ENCODE measurements at places on chromosomes 2 and 18.

- DNase-seq: peak; percentile 61
These were observed 11.2 kb upstream of the GYPC start for GRCh38 chr2:126644630-126645191.

DNA sequence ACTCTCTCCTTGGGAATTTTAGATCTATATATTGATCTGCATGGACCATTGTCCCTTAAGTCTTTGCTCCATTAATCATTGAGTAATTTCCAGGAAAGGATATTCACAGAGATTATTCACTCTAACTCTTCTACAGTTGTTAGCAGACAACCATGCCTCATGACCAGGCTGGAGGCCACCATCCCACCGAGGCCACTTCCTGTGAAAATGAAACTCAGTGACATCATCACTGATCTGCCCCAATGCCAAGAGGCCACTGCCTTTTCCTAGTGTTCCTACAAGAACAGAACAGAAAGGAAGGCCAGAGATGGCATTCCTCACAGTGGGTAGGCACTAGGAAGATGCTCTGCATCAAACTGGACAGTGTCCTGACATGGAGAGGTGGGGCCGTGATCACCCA, 161.3 kb downstream of the DTNA start:
- DNase-seq: peak; percentile 9

- no peak for DNase-seq
These were observed 56.9 kb upstream of the PELI1 start for GRCh38 chr2:64201151-64201550.

DNA sequence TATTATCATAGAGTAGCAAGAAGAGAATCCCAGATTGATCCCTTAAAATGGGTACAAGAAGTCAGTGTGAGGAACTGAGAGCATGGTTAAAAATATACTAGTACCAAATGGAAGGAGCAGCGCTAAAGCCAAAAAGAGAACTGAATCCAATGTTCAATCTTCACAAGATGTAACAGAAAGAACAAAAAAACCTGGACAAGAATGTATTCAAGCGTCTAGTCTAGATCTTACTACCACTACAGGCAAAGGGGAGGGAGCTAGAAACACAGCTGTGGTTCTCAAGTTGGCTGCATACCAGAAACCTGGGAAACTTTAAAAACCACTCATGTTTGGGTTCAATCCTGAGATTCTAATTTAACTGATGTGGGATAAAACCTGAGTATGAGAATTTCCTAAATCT, 57.5 kb downstream of the PIAS2 start:
- DNase-seq: no peak

GRCh38 chr2:20917719-20918572, 95.0 kb upstream of the LDAH start:
- no peak for DNase-seq

DNA sequence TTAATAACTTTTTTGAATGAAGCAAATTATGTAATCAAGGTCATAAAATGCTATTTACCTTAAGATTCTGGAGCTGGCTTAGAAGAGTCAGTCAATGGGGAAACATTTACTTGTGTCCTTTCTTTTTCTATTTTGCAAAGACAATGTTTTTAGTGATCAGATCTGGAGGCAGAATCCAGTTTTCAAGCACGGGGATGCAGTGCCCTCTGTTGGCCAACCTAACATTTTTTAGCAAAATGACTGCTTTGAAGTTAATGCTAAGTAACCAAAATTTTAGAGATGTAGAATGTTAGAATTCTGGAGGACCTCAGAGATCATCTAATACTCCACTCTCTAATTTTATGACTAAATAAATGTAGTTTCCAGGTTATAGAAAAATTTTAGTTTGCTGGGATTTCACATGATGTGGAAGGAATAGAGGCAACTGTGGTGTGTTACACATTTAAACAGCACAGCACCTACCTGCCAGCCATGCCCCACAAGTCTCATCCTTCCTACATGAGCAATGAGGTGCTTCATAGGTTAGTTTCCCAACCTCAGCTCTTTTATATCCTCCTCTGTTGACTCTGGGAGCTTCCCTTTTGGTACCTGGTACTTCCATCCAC, 23.6 kb upstream of the SLC9A4 start:
- DNase-seq: peak; percentile 61

DNA sequence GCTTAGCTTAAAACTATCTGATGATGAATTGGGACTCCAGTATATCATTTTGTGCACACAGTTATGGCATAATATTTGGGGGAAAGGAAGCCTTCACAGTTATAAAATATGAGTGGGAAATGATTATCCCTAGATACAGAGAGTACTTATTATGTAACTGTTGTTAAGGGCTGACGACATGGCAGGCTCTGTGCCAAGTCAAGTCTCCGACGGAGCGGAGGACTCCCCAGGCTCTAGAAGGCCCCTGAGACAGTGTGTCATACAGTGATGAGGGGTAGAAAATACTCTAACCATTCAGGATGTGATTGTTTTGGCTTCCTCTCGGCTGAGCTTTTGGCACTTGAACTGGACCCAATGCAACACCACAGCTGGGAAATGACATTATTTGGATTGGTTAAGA, 211.8 kb downstream of the SLC8A1 start:
- no peak for DNase-seq

GRCh38 chr2:120770176-120770575, 34.5 kb downstream of the GLI2 start:
- no peak for DNase-seq

- no peak for DNase-seq
These were observed 4.4 kb downstream of the ACTG2 start for GRCh38 chr2:73897240-73897583.

- DNase-seq: no peak
These were observed 17.2 kb upstream of the ITGAV start for GRCh38 chr2:186572705-186573104.

GRCh38 chr2:239440511-239440959, 39.7 kb upstream of the HDAC4 start:
- DNase-seq: no peak

- no peak for DNase-seq
These were observed 207.9 kb downstream of the CMPK2 start for GRCh38 chr2:6657855-6658254.

- no peak for DNase-seq
These were observed 128.3 kb downstream of the ACOXL start for GRCh38 chr2:110860630-110861029.

GRCh38 chr2:45024600-45025291, 15.5 kb upstream of the SIX2 start:
- no peak for DNase-seq

DNA sequence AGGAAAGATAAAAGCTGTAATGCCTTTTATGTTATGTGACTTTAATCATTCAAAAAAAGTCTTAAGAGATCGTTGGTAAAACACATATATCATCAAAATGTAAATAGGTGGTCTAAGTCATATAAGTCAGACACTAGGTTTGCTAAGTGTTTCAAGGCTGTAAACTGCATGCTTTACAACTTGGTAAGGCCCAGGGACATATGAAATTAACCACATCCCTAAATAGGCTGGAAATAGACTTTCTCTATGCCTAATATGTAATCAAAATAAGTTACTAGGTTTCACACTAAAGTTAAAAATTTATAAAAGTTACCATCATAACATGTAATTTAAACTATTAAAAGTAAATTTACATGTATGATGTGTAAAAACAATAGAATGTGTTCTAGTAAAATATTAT, 946.3 kb upstream of the LRATD1 start:
- no peak for DNase-seq

- DNase-seq: no peak
These were observed 132.2 kb downstream of the EPHA4 start for GRCh38 chr2:221439761-221440479.

GRCh38 chr2:207385903-207386302, 143.9 kb upstream of the CREB1 start:
- peak; percentile 48 for DNase-seq

DNA sequence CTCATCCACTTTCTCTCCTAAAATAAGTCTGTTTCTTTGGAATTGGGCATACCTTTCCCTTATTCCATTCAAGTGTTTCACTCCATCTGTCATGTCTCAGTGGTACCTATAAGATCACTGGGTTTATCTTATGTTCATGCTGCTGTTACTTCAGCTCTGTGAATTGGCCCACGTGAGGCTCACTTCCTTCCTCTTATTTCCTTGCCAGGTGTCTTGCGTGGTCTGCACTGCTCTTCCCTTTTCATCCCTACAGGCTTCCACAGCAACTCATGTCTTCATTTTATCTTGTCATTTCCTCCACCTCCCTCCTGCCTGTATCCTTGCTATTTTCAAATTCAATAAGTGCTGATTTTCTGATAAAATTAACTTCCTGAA, 159.1 kb upstream of the ALPP start:
- DNase-seq: peak; percentile 6

- DNase-seq: no peak
These were observed 1616.8 kb upstream of the PIK3C3 start for GRCh38 chr18:40338284-40338683.

DNA sequence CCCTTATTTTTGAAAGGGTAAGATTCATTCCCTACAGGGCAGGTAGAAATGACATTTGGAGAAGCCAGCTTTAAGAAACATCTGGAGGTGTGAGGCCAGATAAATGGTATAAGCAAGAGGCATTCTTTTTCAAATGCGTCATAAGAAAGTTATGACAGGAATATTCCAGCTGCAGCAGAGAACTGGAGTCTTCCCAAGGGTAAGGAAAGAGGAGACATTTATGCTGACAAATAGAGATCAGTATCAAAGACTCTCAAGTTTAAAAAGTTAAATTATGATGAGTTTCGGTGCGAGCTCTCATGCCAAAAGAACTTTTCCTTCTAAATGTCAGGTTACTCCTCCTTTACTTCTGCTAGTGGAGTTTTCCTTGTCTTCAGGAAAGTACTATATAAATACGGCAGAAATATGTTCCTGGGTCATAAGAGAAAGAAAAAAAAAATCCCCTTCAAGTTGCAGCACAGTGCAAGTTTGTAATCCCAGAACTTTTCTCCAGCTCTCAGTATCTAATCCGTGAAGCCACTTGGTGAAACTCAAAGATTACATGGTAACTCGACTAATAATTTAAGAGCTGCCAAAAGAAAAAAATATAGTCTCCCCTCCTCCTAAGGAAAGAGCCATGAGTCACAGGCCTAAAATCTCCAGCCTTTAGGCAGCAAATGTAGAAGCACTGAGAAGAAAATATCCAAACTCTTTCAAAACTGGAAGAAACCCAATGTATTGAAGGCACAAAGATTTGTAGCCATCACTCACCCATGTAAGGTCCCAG, 428.1 kb downstream of the MEIS1 start:
- DNase-seq: no peak

DNA sequence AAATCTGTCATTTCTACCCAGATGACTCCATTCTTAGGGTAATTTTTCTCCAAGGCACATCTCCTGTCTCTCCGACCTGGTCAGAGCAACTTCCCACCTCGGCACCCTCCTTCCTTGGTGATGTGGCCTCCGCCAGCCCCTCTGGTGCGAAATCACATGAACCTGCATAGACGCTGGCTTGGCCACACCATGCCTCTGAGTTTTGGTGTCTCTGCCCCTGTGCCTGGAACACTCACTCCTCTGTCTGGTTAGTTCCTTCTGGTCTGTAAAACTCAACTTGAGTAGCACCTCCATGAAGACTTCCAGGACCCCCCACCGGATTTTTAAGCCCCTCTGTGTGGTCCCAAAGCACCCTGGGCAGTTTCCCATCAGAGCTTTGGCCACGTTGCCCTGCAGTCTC, 83.2 kb upstream of the OTOS start:
- no peak for DNase-seq

DNA sequence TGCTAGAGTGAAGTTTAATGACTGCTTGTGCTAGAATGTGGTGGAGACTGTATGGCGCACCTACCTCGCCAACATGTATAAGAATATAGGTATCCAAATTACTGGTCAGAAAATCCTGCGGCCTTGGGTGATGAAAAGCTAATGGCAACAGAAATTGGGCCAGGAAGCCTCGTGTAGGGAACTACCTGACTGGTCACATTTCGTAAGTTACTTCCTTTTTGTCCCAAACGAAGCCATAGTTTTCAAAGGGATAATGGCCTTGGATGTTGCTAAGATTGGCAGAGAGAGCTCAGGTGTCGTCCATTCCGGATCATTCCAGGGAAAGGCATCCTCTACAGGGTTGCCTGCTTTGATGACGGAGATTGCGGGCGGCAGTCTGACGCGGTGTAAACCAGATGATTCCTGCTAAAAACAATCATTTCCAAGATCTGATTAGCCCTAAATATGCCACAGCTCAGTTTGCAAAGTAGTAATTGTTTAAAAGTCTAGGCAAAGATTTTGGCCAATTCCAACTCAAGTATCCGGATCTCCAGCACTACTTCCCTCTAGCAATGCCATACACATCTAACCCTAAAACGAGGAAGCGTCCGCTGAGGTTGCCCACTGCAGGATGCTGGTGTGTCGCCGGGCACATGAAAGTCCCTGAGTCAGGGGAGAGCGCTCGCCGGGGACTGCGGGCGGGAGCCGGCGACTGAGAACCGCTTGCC, 708 bp upstream of the MALT1 start:
- peak; percentile 29 for DNase-seq

GRCh38 chr2:128342550-128342949, 23.9 kb upstream of the HS6ST1 start:
- no peak for DNase-seq

DNA sequence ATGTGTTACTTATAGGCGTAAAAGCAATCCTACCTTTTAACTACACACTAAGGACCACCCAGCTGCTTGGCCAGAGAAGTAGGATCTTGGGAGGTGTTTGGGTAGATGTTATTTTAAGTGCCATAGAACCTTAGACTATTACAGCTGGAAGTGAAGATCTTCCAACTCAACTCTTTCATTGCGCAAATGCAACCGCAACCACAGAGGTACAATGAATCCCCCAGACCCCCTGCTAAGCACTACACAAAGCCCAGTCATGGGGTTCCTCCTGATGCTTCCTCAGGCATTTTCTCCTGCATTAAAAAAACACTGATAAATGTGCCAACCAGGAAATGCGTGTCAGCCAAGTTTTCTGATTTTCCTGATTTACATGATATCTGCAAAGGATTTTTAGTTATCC, 246.0 kb downstream of the LRRTM1 start:
- no peak for DNase-seq

DNA sequence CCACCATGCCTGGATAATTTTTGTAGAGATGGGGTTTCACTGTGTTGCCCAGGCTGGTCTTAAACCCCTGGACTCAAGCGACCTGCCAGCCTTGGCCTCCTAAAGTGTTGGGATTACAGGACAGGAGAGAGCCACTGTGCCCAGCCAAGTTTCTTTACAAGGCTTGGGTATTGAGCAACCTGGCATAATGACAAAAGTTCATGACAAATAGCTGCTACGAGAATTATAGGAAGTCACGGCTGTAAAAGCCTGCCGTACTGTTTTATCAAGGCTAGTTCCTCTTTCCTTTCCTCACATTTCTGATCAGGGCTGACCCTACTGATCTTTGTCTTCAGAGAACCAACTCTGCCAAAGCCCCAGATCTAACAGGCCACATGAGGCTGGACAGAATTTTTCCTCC, 490.4 kb upstream of the SPRED2 start:
- DNase-seq: peak; percentile 83
